Ammon's horn (tissue), 1 donor: ENCODE measurements at places on chromosomes 12 and 14.

DNA sequence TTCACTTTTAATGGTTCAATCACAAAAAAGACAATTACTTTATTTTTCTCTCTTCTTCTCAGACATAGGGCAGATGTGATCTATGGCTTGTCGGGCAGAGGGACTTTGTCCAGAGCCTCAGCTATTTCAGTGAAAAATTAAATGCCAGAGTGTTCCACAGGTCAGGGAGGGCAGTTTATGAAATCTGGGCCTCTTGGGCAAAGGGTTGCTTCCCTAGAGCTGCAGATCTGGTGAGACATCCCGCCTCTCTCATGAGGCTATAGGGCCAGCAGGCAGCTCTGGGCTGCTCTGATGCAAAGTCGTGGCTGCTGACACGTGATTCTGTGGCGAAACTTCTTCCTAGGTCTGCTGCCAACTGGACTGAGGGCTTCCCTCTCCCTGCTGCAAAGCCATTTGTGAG lies 6.0 kb downstream of the CLMN start:
- peak; percentile 87 for DNase-seq

- DNase-seq, result no peak
Measured at GRCh38 chr14:55077170-55078151, 26.0 kb downstream of the MAPK1IP1L start.

DNA sequence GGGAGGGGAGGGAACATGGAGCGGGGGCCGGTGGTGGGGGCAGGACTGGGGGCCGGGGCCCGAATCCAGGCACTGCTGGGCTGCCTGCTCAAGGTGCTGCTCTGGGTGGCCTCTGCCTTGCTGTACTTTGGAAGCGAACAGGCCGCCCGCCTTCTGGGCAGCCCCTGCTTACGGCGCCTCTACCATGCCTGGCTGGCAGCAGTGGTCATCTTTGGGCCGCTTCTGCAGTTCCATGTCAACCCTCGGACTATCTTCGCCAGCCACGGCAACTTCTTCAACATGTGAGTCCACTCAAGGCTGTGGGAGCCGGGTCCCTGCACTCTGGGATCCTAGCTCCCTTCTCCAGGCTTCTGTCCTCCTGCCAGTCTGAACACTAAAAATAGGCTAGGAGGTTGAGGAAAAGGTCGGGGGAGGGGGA lies 1.1 kb downstream of the FITM1 start:
- no peak for DNase-seq

DNA sequence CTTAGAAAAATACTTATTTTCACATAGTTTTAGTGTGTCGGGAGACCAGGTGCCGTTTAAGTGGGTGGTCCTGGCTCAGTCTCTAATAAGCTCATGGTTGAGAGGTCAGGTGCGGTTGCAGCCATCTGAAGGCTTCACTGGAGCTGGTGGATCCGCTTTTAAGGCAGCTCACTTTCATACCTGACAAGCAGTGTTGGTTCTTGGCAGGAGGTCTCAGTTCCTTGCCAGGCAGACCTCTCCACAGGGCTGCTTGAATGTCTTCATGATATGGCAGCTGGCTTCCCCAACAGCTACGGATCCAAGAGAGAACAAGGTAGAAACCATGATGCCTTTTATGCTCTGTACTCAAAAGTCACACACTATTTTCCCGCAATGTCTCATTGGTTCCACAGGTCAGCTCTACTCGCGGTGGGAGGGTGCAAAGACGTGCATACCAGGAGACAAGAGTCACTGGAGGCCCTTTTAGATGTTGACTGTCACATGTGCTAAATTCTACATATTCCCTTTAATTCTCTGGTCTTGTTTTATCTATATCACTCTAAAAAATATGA lies 8.0 kb upstream of the ZDHHC17 start:
- DNase-seq, result no peak

GRCh38 chr14:31572955-31573354 lies 11.8 kb downstream of the NUBPL start:
- no peak for DNase-seq

- no peak for DNase-seq
Measured at GRCh38 chr12:116333402-116333801, 55.9 kb upstream of the MED13L start.

GRCh38 chr14:61671082-61671481 lies 24.2 kb upstream of the HIF1A start:
- no peak for DNase-seq

GRCh38 chr14:21103411-21103709 lies 2.5 kb downstream of the TMEM253 start:
- no peak for DNase-seq

DNA sequence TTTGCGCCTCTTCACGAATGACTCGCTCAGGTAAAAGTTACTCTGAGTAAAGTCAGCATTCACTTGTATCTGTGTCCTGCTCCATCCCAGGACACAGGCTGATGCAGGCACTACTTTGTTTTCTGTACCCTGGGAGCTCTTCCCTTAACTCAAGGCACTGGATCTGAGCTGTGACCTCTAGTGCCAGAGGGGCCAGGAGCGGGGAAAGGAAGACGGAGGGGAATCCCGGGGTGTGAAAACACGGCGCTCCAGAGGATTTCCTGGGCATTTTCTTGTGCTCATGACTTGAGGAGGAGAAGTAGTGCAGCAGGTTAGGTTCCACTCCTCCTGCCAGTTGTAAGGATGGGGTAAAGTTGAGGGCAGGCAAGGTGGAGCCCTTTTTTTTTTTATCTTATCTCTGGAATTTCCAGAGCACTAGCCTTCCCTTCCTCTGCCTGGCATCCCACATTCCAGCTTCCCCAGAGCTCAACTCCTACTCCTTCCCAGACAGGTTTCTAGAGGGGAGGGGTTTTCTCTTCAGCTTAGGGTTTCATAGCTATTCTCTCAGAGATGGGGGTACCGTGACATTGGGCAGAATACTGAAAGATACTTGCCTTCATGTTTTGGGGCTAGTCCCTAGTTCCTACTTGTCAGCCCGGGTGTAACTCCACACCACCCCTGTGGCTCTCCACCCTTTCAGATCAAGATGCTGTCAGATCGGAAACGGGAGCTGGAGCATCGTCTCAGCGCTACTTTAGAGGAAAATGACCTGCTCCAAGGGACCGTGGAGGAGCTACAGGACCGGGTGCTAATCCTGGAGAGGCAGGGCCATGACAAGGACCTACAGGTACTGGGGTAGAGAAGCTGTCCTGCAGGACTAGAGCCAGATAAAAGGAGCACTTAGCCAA lies 52.3 kb downstream of the RAB35 start:
- DNase-seq, result no peak

DNA sequence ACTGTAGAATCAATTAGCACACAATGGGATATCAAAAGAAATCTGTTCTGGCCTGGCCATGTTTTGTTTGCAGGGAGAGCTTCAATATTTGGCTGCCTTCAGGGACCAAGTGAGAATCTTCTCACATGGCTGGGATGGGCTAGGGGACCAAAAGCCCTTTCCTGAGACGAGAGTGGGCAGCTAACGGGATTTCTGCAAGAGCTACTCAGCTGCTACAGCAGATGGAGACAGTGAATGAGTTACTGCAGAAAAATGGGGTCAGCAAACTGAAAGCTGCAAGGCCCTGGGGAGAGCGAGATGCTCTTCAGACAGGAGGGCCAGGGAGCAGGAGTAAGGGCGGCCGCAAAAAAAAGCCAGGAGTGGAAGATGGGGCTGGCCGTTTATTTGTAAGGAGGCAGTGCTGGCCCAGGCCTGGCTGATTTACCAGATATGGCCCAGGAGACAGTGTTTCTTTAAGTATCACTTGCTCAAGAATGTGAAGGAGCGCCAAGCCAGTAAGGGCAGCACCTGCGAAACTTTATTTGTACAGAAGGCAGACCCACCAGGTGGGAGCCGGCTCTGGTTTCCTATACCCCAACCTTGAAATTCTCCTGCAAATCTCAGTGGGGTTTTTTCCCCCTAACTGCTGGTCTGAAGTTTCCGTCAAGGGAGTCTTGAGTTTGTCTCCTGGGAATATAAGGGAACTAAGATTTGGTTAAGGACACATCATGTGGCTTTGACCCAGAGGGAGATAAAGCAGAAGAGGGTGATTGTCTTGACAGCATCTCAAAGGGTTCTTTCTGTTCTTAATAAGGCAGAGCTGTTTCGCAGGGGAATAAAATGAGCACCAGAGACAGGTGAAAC lies 57.8 kb downstream of the SSH1 start:
- DNase-seq, result no peak
